Activated T-cell treated with anti-CD3 and anti-CD28 coated beads for 24 hours (primary cell): ENCODE measurements at places on chromosomes 2 and 18.

GRCh38 chr2:19358242-19359020 is at the start of gene OSR1:
OSR1 (minus strand) TSS chr2:19358623; CDS start chr2:19353805, 4,818 bp downstream.
- no peak for DNase-seq

GRCh38 chr2:1707771-1708418 is 36.4 kb downstream of the PXDN start:
- DNase-seq, result no peak

- DNase-seq, result no peak
These were observed 62.3 kb upstream of the FSIP2 start for GRCh38 chr2:185676316-185676715.

GRCh38 chr18:80104364-80104779 is 4.7 kb upstream of the ADNP2 start:
- no peak for DNase-seq

DNA sequence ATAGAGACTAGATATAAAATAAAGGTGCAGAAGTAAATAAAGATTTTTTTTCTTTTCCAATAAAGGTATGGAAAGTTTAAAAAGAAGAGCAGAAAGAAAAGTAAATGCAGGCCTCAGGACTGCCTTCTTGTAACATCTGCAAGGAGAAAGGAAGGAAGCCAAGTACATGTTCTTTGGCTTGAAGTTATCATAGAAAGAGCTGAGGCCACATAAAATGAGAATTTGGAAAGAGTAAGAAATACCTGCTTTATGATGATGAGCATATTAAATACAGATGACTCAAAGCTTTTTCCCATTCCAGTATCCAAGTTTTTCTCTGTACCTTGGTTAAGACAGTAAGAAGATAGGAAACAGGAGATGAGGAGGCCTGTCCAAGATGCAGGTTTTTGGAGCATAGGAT is 25.3 kb upstream of the UBE2E3 start:
- DNase-seq, result no peak

DNA sequence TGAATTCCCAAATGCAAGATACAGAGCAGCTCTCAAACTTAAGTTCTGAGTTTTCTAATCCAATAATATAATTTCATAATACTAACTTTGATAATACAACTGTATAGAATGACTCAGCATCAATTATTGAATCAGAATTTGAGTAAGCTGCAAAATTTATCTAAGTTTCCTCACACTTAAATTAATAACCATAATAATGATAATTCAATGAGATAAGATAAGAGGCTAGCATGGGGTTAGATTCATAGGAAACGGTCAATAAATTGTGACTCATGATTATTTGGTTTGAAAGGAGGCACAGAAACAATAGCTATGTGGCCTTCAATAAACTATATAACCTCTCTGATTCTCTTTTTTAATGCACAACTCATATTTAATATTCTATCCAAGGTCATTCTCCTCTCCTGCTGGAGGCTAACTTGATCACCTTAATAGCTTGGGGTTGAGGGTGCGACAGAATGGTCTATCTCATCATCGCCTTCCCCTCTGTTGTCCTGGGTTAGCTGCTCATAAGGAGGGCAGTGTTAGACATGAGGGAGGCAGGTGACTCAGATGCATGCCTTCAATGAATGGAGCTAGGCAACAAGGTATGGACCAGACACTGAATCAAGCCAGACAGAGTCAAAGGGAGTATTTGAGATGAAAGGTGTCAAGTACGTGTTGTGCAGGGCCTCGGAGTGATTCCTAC is 36.2 kb upstream of the BMP10 start:
- DNase-seq, result no peak

DNA sequence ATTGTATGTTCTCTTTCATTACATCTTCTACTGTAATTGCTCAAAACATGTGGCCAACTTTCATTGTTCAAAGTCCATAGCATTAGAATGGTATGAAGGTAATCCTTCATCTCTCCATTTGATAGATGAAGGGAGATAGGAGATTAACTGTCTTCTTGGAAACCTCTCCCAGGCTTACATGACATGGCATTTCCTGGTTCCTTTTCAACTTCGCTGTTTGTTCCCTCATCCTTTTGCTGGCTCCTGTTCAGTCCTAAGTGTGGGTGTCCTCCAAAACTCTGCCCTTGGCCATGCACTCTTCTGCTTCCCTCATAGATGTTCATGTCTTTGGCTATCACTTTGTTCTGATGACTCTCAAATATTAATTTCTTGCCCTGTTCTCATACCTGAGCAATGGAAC is 13.8 kb downstream of the NEB start:
- no peak for DNase-seq

DNA sequence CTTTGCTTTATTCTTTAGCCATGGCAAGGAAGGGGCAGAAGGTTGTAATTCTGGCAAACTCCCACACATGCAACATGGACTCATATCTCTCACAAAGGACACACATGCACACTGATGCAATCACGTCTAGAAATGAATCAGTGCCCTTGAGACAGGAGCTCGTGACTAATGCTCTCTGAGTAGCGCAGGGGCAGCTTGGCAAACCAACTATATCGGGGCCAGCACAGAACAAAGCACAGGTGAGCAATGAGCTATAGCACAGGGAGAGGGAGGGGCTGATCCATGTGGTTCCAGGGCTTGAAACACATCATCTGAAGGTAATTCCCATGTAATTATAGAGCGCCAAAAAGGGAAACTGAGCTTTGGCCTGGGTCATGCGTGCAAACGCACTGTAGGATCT is 165.2 kb upstream of the KLF7 start:
- DNase-seq, result peak; percentile 52

DNA sequence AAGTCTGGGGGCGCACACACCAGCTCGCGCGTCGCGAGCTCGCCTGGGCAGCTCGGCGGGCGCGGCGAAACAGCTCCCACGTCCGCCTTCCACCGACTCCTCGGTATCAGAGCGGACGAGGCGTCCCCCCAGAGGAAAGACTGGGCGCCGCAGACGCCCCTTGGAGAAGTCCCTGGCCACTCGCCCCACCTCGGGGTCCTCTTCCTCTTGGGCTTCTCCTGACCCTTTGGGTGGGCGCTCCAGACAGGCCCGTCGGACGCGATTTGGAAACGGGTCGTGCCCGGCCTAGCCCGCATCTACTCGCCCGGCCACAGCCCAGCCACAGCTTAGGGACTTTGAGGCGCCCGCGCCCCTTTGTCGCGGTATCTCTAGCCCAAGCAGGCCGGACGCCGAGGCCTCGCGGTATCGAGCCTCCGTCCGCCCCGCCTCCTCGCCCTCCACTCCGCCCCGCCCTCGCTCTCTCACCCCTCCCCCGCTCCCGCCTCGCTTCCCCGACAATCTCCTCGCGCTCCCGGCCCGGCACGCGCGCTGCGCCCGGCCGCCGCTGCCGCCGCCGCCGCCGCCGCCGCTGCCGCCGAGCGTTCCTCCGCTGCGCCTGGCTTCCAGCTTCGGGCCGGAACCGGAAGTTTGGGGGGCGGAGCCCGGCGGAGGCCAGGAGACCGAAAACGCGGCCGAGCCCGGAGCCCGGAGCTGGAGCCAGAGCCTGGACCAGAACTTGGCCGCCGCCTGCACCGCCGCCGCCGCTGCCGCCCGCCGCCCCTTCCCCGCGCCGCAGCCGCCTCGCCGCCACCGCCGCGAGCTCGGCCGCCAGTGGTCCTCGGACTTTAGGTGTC is 749 bp upstream of the ACVR2A start:
- DNase-seq, result peak; percentile 83

DNA sequence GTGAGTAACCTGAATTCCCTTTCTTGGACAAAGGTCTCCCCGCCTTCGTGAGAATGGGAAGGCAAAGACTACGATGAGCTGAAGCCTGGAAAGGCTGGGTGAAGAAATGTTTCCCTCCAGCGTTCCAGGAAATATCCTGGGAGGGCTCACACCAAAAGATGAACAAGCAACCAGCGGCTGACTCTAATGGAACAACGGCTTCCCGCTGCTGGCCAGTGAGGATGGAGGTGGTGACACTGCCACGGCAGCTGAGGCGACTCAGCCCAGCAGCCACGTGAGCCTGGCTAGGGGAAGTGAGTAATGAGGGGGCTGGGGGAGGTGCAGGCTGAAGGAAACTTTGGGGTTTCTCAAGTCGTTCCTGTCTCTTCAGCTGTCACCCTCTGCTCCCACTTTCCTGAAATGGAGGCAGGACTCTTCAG is 105.0 kb upstream of the SMAD7 start:
- peak; percentile 18 for DNase-seq
